ENCODE measurements at places on chromosomes 6 and 20.

DNA sequence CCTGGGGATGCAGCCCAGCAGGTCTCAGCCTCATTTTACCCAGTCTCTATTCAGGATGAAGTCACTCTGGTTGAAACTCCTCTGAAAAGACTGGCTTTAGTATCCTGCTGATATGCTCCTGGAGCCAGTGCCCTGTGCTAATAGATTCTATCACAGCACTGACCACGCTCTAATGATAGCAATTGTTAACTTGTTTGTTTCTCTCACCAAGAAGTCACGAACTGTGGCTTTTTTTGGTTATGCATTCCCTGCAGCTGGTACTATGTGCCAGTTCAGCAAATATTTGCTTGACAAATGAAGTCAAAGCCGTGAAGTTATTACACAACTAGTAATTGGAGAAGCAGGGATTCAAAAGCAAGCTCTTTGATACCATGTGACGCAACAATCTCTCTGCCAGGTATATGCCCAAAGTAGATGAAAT is 754.6 kb downstream of the KIF16B start:
- DNase-seq = no peak

DNA sequence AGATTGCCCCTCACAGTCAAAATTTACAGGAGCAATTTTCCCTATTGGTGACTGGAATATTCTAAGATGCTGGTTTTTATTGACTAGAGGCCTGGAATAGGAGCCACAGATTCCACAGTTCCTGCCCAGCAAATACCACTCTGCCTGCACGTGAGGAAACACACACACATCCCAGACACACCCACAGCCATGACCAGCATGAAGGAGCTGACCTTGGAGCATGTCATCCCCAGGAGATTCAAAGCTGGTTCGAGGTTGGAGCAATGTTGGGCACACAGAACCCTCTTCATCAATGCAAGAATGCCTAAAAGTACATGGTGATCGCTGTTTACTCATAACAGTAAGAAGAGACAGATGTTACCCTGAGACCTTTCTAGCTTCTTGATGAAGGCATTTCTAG is 244.6 kb upstream of the FOXQ1 start:
- no peak for DNase-seq

DNA sequence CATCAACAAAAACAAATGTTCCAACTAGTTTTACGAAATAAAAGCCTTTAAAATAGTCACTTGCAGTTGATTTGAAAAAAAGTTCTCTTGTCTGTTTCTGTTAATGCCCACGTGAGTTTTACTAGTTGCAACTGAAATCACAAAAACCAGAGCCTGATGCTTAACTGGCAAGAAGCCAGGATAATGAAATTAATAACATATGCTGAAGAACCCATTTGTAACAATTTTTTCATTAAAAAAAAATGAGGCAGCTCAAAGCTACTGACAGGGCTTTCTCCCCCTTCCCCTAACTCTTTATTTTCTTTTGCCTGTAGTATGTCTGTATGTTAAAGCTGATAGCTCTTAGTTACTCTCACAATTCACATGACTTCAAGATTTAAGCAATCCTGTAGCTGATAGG is 132.7 kb upstream of the EYA4 start:
- DNase-seq = no peak

DNA sequence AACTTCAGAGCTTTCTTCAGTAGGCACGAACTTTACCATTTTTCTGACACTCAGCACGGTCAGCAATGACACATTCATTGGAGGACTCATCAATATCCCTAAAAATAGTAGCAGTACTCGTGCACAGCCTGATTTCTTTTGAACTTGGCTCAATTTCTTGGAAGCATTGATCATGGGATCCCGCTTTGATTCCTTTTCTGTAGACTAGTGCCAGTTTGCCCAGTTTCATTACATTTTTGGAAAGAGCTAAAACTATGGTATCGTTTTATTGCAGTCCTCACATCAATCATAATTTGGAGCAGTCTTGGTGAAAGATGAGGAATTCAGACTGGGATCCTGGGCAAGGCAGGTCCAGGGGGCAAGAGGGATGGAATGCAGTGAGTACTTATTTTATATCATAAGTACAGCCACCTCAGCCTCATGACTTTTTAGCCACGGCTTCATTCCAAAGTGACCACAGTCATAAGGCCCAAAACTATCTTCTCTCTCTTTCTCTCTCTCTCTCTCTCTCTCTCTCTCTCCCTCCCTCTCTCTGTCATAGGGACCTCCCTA is 170.9 kb upstream of the AKAP12 start:
- DNase-seq = no peak

- no peak for DNase-seq
Observed at GRCh38 chr6:44029444-44030185, 97.6 kb downstream of the MRPL14 start.

DNA sequence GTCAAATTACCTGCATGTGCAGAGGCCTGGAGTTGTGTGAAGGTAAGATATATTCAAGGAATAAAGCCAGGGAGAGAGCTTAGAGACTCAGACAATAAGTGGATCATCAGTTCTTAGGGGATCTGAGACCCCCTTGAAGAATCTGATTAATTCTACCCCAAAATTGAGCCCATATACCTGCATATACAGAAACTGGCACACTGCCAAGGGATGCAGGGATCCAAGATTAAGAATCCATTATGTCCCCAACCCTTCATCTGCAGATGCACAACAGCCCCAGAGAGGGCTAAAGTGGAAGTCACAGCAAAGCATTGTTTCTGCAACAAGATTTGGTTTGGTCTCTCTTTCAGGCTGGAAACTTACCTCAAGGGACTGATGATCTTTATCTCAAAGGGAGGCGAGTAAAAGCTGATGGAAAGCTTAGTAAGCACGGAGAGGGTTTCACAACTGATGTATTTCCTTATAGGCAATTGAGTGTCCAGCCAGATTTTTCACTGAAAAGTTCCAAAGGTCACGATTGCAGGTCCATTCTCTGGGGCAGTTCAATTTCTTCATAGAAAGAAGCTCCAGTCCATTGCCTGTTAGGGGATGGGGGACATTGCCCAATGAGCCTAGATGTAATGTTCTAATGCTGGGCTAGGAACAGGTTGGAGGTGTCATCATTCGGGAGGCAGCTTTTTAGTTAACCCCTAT is 20.9 kb upstream of the STK35 start:
- no peak for DNase-seq
